ENCODE measurements at places on chromosomes 5 and 9.
A peak's percentile ranks its signal among the peaks of the same experiment; 100 is the strongest.

DNA sequence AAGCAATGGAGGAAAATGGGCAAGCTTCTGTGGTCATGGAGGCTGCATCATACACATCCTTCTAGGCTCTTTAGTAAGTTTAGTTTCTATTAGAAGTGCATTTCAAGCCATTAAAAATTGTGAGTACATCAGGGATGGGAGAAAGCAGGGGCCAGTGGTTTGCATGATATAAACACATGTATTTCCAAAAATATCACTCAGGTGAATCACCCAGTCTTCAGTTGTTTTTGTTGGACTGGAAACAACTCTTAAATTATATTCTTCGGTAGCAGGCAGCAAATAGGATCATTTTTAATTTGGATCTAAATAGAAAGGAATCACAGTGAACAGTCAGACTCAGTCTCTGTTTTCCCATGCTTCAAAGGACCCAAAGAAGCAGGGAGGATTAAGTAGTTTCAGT, 657.9 kb downstream of the TLR4 start:
- no peak for DNase-seq

- no peak for DNase-seq
Observed at GRCh38 chr5:160556846-160557245, 135.2 kb downstream of the PTTG1 start.

GRCh38 chr5:113325054-113325453, 109.7 kb downstream of the TSSK1B start:
- no peak for DNase-seq

GRCh38 chr5:142313682-142314081, 11.1 kb downstream of the SPRY4 start:
- DNase-seq = no peak

GRCh38 chr5:36653044-36653705, 46.8 kb downstream of the SLC1A3 start:
- DNase-seq = no peak

GRCh38 chr9:13026956-13027355, 252.1 kb downstream of the LURAP1L start:
- no peak for DNase-seq

GRCh38 chr5:56319526-56320181, 86.5 kb upstream of the ANKRD55 start:
- no peak for DNase-seq

DNA sequence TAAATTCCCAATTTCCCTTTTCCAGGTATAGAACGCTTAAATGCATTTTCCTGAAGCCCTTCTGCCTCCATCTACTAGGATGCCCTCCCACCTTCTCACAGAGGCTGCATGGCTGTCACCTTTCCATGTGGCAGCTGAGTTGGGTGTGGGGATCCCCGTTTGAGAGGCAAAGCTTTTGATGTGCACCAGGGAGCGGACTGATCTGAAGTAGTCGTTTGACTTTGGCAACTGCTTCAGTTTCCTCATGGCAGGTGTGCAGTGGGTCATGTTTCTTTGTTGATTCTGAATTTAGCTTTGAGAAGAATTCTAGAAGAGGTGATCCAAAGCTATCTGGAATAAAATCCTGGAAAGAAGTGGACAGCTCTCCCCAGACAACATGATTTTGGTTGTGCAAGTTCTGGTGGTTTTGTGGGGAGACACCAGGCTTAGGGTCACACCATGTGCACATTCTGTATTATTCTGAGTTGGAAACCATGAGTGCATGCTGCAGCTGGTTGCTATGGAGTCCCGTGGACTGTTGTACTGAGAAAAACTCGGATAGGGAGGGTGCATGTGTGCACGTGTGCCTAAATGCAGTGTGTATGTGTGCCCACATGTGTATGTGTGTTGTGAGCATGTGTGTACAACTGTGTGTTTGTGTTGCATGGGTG, 63.5 kb downstream of the GADD45G start:
- DNase-seq = no peak

- DNase-seq = no peak
Observed at GRCh38 chr5:127894461-127894860, 189.1 kb upstream of the SLC12A2 start.

DNA sequence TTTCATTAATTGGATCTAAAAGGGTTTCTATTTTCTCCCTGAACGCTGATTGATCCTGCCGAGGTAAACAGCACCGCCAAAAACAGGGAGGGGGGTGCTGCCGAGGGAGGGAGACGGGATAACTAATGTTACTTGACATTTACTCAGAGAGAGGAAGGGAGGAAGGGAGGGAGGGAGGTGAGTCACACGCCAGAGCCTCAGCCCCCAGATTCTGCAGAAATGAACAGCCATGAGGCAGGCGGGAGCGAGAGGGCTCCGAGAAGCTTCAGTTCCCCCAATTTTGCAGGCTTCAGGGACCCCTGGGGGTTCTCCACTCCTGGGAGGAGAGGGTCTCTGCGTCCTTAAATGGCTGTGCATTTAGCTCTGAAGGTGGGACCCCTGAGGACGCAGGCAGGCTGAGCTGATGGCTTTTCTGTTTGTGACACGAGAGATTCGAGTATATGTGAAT, 59.1 kb upstream of the IER5L start:
- no peak for DNase-seq

DNA sequence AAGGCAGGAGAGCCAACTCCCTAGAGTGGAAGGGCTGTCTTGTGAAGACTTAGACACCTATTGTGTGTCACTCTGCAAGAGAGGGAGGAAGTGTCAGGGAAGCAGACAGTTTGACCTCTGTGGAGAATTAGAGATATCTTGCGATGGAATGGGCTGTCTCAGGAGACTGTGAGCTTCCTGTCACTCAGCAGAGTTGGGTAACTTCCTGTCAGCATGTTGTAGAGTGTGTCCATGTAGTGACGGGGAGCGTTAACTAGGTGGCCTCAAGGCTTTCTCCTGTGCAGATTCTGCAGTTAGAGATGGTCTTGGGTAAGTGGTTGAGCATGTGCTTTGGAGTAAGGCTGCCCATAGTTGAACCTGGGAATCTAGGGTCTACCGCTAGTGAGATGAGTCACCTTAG, 136.5 kb downstream of the KIF4B start:
- no peak for DNase-seq

- DNase-seq = no peak
Observed at GRCh38 chr5:169350759-169351240, 49.9 kb upstream of the SLIT3 start.

DNA sequence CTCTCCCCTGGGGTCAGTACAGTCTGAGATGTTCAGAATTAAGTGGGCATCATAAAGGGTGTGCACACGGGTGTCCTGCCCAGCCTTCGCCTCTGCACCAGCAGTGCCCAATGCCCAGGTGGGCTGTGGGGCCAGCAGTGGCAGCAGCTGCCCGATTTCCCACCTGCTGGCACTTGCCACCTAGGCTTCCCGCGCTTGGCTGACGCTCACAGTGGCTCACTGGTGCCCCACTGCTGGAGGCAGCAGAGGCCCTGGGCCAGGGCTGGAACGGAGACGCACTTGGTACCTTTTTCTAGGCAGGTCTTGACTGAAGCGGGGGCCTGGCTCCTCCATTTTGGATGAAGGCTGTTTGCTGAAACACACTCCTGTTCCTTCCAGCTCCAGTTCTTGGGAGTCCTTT, 17.0 kb downstream of the MRNIP start:
- DNase-seq = no peak

DNA sequence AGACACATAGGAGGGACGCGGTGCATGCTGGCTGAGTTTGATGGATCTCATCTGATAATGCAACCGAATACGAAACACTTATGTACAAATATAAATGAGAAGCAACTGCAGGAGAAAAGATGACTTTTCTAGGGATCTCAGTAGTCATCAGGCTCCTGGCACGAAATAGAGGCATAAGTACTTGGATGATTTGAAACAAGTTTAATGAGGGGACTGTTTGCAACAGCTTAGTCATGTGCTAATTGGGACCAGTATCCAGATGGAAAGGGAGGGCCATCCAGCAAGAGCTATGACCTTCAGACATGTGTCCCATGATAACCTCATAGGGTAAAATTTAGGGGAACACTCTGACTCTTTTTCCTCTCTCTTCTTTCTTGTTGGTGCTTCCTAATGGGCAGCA, 123.0 kb downstream of the EGFLAM start:
- DNase-seq = no peak

DNA sequence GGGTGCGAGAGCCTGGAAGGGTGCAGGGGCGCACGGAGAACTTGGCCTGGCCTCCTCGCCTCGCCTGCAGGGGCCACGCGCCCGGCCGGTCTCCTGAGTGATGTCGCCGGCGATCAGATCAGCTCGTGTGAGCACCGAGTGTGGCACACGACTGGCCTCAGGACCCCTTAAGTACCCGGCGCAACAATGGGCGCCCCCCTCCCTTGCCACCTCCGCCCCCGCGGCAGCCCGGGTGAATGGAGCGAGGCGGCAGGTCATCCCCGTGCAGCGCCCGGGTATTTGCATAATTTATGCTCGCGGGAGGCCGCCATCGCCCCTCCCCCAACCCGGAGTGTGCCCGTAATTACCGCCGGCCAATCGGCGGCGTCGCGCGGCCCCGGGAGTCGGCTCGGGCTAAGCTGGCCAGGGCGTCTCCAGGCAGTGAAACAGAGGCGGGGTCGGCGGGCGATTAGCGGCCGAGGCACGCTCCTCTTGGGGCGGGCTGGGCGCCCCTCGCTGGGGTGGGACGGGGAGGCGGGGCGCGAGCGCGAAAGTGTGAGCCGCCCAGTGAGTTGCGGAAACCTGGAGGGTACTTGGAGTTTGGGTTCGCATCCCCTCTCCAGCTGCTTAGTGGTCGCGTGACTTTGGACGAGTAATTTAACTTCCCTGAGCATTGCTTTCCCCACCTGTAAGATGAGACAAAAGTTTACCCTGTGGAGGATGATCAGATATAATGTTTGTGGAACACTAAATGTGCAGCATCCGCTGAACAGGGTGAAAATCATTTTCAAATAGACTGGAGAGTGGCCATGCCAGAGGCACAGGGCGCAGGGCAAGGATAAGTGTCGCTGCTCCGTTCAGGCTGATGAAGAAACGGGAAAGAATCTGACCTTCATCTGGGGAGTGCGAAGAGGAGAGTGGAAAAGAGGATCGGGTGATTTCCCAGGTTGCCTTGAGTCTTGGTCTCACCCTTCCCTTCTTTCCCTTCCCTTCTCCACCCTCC, at the start of gene NEUROG1:
TSS of gene NEUROG1 (minus strand) at position 145 of the 982 bp plus-strand sequence. CDS start 274 bp downstream, outside the sequence.
- DNase-seq = no peak

DNA sequence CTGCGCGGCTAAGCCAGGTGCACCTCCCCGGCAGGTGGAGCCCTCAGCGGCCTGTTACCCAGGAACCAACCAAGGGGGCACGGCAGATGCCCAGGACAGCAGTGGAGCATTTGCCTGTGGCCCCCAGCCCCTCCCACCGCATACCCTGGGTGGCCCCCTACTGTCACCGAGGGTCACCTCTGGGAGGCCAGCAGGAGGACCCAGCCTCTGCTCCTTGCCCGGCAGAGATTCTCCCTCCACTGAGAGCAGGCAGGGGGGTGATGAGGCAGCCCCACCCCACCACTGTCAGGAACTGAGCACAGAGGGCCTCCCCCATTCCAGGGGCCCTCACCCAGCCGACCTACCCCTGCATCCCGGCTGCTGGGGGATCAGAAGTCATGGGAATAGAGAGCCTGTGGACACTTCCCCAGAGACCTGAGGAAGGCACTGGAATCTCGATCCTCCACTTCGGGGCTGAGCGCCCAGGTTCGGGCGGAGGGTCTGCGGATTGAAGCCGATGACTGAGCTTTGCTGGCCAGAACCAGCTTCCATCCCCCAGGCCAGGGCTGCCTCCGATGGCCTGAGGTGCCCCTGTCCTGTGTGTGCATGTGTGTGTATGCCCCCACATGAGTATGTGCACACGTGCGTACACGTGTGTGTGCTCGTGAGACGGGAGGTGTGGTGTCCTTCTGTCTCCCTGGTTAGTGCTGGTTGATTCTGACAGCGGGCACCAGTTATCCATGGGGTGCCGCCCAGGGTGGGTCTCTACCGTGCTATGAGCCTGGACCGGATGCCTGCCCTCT, at the start of gene QRFP:
TSS of gene QRFP (minus strand) at position 580 of the 782 bp plus-strand sequence. CDS start 2,974 bp downstream, outside the sequence.
- DNase-seq = no peak

- DNase-seq = no peak
Observed at GRCh38 chr9:105290954-105291353, 46.5 kb downstream of the SLC44A1 start.

- DNase-seq = no peak
Observed at GRCh38 chr5:71810023-71810422, 90.9 kb downstream of the CARTPT start.

DNA sequence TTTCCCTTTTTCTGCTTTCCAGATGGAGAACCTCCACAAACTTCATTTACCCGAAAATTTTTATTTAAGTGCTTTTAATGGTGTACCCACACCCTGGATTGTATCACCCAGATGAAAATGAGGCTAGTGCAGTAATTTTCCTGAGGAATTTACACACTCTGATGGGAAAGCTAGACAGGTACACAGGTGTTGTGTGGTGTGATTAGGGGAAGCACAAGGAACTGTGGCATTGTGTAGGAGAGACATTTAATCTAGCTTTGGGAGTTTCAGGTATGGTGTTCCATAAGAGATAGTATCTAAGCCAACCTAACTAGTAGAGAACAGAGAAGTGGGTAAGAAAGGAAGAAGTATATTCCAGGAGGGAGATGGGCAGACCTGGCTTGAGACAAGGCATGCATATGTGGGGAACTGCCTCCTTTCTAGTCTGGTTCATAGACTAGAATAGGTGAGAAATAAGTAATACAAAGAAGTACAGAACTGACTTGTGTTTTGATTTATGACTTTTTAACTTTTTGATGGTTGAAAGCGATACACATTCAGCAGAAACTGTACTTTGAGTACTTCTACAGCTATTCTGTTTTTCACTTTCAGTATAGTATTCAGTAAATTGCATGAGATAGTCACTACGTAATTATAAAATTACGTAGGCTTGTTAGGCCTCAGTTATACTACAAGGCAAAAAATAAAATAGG, 22.9 kb upstream of the ROPN1L start:
- DNase-seq = no peak

- DNase-seq = peak; percentile 96
Observed at GRCh38 chr5:150486402-150487198, 21.3 kb upstream of the NDST1 start.

DNA sequence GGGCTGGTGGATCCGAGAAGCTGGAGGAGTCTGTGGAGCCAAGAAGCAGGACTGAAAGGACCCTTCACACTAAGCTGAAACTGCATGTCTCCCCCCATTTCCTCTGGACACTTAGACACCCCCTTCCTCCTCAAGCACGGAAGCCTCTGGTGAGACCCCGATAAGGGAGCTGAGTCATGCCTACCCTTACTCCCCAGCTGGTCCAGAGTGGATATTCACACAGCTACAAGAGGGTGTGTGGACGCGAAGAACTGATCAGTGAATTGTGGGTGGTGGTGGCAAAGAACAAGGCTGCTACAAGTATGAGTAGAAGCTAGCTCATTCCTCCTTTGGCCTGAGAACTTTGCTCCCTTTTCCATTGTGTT, 4.3 kb downstream of the TLN1 start:
- no peak for DNase-seq

GRCh38 chr5:131209506-131210150, 38.9 kb downstream of the LYRM7 start:
- DNase-seq = no peak

Measured in Caco-2 (cell line).